ENCODE measurements at places on chromosomes 5 and 9.

- no peak for DNase-seq
These were observed 203.8 kb downstream of the PBX3 start for GRCh38 chr9:125950880-125951471.

GRCh38 chr9:36118706-36119105 lies 17.8 kb upstream of the GLIPR2 start:
- no peak for DNase-seq

GRCh38 chr9:69273161-69273560 lies 51.9 kb upstream of the ENTREP1 start:
- no peak for DNase-seq

- peak; percentile 92 for DNase-seq
These were observed 1.5 kb downstream of the PARP8 start for GRCh38 chr5:50667653-50668595.

DNA sequence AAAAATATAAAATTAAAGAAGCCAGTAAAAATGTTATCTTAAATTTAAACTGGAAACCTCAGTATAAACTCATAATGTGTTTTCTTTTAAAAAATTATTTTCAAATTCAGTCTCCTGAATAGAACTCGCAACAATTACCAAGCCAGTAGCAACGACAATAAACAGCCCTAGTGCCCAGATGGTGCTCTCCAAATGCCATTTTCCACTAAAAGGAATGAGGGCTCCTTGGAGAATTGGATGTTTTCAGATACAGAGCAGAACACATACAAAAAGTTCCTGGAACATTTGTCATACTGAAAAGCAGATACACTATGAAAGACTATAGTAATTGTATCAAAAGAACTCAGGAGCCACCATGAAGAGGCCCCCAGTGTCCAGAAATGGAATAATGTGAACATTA lies 97.4 kb downstream of the TMC1 start:
- no peak for DNase-seq

- DNase-seq, result no peak
These were observed 120.1 kb upstream of the ZNF608 start for GRCh38 chr5:124866355-124867136.
